Tibial nerve (tissue), 4 donors: ENCODE measurements at places on chromosomes 3 and 15. TPM values are rescaled to one million over a fixed set of nuclear protein-coding genes. Genes with fewer than 3 reads are reported as not detected.

Gene NDUFB5
- total RNA-seq = 101 TPM

Gene GLDN
- total RNA-seq = 83.7 TPM

Gene IL20RB
- total RNA-seq = 40.0 TPM

Gene SEMA6D
- 15.7 TPM for total RNA-seq

Gene NME9
- not detected for total RNA-seq

Gene AMOTL2
- 276 TPM for total RNA-seq

Gene ALDH1L1
- 87.3 TPM for total RNA-seq

Gene XYLB
- total RNA-seq = 4.3 TPM

GRCh38 chr3:45795882-45796765 lies at the start of gene SLC6A20:
TSS of gene SLC6A20 (minus strand) at chr3:45796536. CDS start at chr3:45796419, 117 bp downstream.
- DNase-seq = no peak

DNA sequence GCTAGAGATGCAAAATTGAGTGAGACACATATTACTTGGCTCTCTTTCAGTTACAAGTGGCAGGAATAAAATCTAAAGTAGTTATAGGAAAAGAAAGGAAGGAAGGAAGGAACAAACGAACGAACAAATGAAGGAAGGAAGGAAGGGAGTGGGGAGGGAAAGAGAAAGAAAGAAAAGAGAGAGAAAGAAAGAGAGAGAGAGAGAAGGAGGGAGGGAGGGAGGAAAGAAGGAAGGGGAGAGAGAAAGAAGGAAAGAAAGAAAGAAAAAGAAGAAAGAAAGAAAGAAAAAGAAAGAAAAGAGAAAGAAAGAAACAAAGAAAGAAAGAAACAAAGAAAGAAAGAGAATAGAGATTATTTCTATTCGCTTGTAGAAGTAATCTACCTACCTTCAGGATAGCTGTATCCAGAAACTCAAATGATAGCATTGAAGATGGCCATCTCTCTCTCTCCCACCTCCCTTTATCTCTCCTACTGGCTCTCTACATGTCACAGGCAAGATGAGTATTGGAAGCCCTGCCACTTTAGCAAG lies 229.7 kb upstream of the TLE3 start:
- DNase-seq = no peak

GRCh38 chr3:22685597-22685996 lies 517.5 kb upstream of the UBE2E2 start:
- DNase-seq = no peak

GRCh38 chr3:48928679-48929078 lies 10.0 kb downstream of the ARIH2 start:
- DNase-seq = no peak

- no peak for DNase-seq
These were observed 6.0 kb downstream of the UBL7 start for GRCh38 chr15:74454764-74455500.

DNA sequence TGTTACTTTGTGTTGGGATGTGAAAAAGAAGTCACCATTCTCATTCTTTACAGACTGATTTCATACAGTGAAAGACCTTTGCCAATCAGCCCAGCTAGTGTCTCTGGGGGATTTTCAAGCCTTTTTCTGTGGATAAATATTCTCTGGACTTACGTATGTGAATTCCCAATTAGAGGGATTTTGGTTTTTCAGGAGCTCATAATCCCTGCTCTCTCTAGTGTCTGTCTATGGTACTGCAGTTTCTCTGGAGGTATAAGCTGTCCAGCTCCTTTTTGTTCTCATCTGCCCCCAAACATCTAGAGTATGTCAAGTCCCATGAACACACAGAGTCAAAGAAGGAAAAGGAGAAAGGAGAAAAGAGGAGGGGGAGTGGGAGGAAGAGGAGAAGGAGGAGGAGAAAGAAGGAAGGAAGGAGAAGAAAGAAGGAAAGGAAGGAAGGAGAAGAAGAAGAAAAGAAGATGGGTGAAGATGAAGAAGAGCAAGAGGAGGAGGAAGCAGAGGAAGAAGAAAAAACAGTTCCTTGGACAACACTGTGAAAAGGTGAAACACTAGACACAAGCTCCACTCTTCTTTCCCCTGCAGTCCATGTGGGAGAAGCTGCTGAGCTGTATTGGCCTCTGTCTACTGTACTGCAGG lies 218.6 kb downstream of the GREM1 start:
- peak; percentile 18 for DNase-seq

DNA sequence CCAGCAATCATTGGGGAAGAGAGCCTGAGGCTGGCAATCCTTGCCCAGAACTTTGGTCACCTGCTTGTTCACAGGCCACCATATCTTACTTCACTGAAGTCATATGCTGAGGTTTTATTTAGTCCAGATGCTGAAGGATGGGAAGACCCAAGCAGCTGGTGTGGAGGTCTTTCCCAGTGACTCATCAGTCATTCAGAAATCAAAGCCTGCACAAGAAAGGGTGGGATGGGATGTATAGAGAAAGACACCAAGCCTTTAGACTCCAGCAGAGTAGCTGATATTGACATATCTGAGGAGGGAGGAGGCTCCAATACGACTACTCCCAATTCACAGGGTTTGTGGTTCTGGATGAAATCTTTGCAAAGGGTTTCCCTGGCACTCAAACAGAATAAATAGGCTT lies 13.0 kb upstream of the PHLDB2 start:
- DNase-seq = no peak
